Stimulated activated CD8-positive, alpha-beta memory T cell treated with anti-CD3 and anti-CD28 coated beads, Interleukin-4, amount 100 ng/mL, for 24 hours (primary cell): ENCODE measurements at places on chromosomes 2 and 18.

DNA sequence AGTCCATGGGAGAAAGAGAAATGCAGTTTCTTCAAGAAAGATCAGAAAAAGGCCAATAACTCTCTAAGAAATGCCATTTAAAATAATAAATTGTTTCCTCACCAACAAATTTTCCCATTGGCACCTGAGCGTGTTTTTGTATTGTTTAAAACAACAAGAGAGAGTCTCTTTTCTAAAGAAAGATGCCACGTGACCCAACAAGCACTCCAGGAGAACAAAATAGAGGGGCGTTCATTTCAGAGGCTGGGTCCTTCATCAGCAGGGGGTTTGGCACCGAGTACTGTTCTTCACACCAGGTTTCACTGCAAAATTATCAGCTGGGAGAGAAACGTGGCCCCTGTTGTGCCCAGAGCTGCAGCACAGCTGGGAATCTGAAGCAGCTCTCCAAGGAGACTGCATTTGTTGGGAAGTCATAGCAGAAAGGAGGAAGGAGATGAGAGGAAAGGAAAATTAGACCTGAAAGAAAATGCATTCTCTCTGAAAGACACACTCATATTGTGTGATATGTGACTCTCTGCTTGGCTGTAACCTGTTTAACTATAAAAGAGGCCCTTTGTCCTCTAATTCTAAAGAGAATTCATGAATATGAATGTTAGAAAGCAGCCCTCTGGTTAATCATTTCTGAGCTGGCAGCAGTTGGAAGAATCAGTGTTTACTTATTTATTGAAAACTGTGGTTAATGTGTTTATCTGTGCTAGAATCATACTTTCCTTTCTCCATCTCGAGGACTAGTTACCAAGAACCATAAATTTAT lies 205.3 kb upstream of the CDH20 start:
- DNase-seq = no peak

DNA sequence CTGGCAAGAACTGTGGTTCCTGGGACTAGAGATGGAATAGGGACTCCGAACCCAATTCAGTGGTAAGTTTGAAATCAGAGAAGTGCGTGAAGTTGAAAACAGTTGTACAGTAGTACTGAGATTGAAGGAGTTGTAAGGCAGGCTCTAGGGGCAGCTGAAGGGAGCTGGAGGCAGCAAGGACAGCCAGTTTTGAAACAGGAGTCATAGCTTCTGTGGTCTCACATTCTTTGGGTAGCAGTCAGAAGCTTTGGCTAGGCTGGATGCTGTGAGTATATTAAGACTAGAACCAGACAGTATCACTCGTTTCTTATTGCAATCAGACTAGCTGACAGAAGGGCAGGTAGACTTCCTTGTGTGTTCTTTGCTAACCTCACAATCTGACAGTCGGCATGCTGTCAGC lies 64.5 kb upstream of the ADAM23 start:
- DNase-seq = no peak

DNA sequence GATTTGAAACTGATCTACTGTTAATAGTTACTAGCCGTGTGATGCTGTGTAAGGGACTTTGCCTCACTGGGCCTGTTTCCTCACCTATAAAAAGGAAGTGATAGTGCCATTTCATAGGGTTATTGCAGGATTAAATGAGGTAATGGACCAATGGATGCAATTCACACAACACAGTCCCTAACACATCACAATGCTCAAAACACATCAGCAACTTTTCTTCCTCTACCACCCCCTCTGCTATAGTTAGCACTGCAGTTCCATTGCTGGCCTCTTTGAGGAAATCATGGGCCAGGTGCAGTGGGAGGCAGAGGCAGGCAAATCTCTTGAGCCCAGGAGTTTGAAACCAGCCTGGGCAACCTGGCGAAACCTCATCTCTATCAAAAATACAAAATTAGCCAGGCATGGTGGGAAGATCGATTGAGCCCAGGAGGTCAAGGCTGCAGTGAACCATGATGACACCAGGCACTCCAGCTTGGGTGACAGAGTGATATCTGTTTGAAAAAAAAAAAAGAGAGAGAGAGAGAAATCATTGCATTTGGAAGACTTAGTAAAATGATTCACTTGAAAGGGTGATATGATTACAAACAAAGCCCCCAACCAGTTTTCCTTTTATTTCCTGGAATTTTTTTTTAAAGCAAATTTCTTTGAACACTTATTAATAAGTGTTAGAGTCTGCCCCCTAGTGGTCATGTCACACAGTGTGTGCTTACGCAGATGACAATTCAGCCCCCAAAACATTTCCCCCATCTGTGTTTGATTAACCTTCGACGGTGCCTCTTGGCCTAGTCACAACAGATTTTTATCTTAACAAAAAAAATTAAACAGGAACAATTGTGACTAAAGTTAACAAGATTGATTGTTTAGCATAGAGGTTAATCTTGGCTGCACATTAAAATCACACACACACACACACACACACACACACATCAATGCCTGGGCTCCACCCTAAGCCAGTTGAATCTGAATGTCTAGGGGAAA lies 88.6 kb upstream of the BCL11A start:
- no peak for DNase-seq

DNA sequence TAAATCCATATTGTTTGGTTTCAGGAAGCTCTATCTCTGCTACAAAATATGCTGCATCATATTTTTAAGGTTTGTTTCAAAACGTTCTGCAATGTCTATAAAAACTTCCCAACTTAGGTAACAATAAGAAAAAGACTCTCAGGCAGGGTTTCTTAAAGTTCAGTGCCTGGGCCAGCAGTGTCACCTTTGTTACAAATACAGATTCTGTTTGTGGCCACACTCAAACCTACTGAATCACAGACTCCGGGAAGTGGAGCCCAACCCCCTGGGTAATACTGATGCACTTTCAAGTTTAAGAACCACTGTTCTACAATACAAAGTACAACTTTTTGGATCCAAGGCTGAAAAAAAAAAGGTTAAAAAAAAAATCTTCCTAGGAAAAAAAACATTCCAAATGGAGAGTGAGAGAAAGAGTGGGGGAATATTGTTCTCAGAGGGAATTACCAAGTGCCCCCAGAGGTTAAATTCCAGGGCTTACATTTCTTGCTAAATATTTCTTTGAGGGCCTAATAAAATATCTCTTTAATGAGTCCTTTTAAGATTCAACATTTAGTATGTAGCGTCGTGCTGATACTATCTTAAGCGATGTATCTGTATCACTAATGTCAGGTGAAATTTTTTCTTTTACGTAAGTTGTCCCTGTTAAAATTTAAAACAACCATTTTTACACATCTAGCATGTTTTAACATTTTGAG lies 476.7 kb downstream of the TXNL1 start:
- no peak for DNase-seq

DNA sequence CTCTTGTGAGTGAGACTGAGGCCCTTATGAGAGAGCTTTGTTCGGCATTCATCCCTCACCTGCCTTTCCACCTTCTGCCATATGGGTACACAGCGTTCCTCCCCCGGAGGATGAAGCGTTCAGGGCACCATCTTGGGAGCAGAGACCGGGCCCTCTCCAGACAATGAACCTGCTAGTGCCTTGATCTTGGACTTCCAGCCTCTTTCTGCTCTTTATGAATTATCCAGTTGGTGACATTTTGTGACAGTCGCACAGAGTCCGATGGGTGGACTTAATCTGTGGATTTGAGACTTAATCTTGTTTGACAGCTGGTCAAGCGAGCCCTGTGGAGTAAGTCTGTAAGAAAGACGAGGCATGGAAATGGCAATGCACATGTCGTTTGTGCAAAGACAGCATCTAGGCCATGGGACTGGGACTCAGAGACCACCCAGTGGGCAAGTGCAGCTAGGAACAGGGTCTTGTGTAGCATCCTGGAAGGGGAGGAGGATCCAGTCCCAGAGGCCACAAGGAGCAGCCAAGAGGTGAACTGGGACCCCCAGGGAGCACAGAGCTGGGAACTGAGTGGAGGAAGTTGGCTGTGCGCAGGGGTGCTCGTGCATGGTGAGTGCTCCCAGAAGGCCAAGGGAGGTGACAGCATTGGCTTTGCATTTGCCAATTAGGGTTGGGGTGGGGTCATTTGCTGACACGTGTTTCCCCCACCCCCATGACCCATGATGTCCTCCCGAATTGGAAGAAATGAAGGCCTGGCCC lies 69.5 kb upstream of the HDAC4 start:
- DNase-seq = no peak

DNA sequence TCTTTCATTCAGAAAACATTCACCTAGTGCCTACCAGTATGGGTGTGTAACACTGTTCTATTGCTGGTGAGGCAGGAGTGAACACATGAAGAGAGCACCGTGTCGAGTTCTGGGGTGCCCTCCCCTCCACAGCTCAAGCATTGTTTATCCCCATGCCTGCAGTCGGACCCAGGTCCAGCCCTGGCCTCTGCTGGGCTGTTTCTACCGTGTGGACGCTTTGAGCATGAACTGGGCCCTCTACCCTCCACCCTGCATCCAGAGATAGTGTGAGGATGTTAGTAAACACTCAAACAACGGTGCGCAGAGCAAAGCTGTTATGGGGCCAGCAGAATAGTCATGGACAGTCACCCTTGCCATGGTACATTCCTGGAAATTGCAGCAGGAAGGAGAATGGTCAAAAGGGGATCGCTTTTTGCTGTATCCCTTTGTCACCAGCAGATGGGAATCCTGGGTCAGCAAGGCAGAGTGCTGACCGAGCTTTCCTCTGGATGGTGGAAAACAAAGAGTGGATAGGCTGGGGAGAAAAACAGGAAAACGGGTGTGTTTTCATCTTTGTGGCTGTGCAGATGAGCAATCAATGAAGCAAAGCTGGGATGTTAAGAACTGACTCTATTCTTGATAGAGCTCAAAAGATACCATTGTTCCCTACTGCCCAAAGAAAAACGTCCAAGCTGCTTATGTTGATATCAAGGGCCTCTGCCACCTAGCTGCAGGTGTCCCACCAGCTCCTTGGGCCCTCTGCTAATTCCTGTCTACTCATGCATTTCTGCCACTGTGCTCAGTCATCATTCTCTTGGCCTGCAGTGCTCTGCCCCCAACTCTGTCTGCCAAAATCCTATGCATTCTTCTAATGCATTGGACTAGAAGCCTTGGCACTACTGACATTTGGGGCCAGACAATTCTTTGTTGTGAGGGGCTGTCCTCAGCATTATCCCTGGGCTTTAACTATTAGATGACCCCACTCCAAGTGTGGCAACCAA lies 38.7 kb downstream of the REEP1 start:
- DNase-seq = no peak

GRCh38 chr18:55351980-55352714 lies 235.8 kb downstream of the TCF4 start:
- DNase-seq = no peak

- DNase-seq = no peak
Observed at GRCh38 chr2:197606180-197606579, 69.2 kb downstream of the RFTN2 start.

GRCh38 chr2:166972418-166972817 lies 84.1 kb downstream of the XIRP2 start:
- DNase-seq = no peak
